Mucosa of gallbladder (tissue), 1 donor: ENCODE measurements at places on chromosomes 1 and 21. TPM values are rescaled to one million over a fixed set of nuclear protein-coding genes. Genes with fewer than 3 reads are reported as not detected.

CLCA4 gene
- total RNA-seq = 0.20 TPM

FMO3 gene
- 0.86 TPM for total RNA-seq

EFHD2 gene
- 108 TPM for total RNA-seq

C4BPA gene
- total RNA-seq = 2.3 TPM

CHI3L2 gene
- total RNA-seq = 2.8 TPM

FLVCR1 gene
- 9.4 TPM for total RNA-seq

RNU1-3 gene
- total RNA-seq = 1,358 TPM

XCL1 gene
- total RNA-seq = 1.6 TPM

OR2T2 gene
- total RNA-seq = not detected

DDX59 gene
- 15.4 TPM for total RNA-seq

IL19 gene
- total RNA-seq = not detected

LAMC2 gene
- total RNA-seq = 24.5 TPM

NUCKS1 gene
- total RNA-seq = 133 TPM

CELA2A gene
- total RNA-seq = 1.8 TPM

AADACL3 gene
- not detected for total RNA-seq

SPATA21 gene
- total RNA-seq = not detected
